K562 (cell line): ENCODE measurements at places on chromosomes 12 and 14. TPM values are rescaled to one million over a fixed set of nuclear protein-coding genes. Genes with fewer than 3 reads are reported as not detected.

DNA sequence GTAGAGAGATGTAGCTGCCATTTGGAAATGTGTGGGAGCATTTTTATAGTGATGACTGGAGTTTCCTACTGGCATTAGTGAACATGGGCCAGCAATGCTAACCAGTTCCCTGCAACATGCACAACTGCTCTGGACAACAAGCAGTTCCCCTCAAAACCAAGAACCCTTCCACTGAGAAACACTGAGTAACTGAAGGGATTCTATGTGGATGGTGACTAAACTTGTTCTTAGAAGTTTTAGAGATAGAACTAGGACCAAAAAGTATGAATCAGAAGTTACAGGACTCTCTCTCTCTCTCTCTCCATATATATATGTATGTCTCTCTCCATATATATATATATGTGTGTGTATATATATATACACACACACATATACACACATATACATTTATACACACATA, 7.9 kb downstream of the SERPINA10 start:
- no peak for DNase-seq
- H3K4me1 ChIP-seq, result no peaks in the 10 kb centered on the region
- no peak overlapping the region for H3K27ac ChIP-seq
- no peaks in the 10 kb centered on the region for H3K27me3 ChIP-seq
- H3K4me3 ChIP-seq, result no peak overlapping the region

GRCh38 chr14:100436745-100437406, 113.7 kb downstream of the SLC25A47 start:
- H3K27me3 ChIP-seq, result no peaks in the 10 kb centered on the region
- no peaks in the 10 kb centered on the region for H3K36me3 ChIP-seq
- no peak for DNase-seq
- H3K4me1 ChIP-seq, result peaks cover 24% of the 10 kb centered on the region
- H3K4me3 ChIP-seq, result no peak overlapping the region
- no peak overlapping the region for H3K27ac ChIP-seq

Gene COX8C
- not detected in 2 replicates for polyA plus RNA-seq

Gene DLGAP5
- 38.3 and 42.1 TPM in 2 replicates for polyA plus RNA-seq

Gene DPF3
- 1.4 and 1.8 TPM in 2 replicates for polyA plus RNA-seq
